Cerebellum (tissue), 4 donors: ENCODE measurements at places on chromosomes 2 and 18.

- DNase-seq: no peak
These were observed 52.1 kb downstream of the ACTR2 start for GRCh38 chr2:65279756-65280155.

- no peak for DNase-seq
These were observed 784.8 kb upstream of the ID2 start for GRCh38 chr2:7896940-7897487.

- DNase-seq: peak; percentile 52
These were observed 10.3 kb upstream of the CHST10 start for GRCh38 chr2:100427627-100428258.

- DNase-seq: no peak
These were observed 2159.7 kb upstream of the PIK3C3 start for GRCh38 chr18:39795350-39795749.

GRCh38 chr18:21330122-21330701 is 88.2 kb downstream of the GREB1L start:
- DNase-seq: no peak

DNA sequence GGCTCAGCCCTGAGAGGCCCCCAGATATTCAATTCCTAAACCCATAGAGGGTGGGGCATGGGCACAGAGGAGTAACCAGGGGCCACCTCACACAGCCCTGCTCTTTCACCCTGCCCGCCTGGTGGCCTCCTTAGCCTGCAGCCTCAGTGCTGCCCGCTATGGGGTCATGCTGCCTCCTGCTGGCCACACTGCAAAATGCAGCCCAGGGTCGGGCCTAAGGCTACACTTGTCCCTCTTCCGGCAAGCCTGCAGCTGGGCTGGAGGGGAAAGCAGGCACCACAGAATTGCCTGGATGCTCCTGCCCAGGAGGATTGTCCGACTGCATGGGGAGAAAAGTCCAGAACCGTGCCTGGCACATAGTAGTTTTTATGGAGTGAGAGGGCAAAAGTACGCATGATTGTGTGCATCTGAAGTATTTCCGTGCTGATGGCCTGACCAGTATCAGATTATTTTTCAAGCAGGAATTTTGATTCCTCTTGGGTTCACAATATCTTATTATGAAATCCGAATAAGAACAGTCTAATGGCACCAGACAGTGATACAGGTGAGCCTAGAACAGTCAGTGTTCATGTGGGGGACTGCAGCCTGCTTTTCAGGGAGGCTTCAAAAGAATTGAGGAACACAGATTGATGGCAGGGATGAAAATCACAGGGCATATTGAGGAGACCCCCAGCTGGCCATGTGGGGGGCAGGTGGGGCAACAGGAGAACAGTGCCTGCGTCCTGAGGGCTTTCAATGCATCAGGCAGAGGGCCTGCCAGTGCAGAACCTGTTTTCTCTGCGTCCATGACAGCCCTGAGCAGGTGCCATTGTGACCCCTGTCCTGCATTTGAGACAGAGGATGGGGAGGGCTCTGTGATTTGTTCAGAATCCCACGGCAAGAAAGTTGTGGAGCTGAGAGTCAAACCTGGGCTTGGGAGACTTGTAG is 51.2 kb upstream of the ALPP start:
- no peak for DNase-seq
